Stimulated activated CD8-positive, alpha-beta memory T cell treated with anti-CD3 and anti-CD28 coated beads, Interleukin-2, amount 100 ng/mL, for 1 hour (primary cell): ENCODE measurements at places on chromosomes 3 and 15.

GRCh38 chr3:149572796-149573414 is 84.9 kb downstream of the WWTR1 start:
- no peak for DNase-seq

GRCh38 chr3:71785532-71786216 is 726 bp upstream of the PROK2 start:
- DNase-seq: no peak

- no peak for DNase-seq
These were observed 210.3 kb downstream of the OPA1 start for GRCh38 chr3:193803288-193803687.

- no peak for DNase-seq
These were observed 53.5 kb downstream of the PFN2 start for GRCh38 chr3:149917124-149917667.

GRCh38 chr3:59286791-59287531 is 237.1 kb upstream of the CFAP20DC start:
- DNase-seq: no peak

- no peak for DNase-seq
These were observed 36.5 kb downstream of the ATP13A3 start for GRCh38 chr3:194450341-194450740.

DNA sequence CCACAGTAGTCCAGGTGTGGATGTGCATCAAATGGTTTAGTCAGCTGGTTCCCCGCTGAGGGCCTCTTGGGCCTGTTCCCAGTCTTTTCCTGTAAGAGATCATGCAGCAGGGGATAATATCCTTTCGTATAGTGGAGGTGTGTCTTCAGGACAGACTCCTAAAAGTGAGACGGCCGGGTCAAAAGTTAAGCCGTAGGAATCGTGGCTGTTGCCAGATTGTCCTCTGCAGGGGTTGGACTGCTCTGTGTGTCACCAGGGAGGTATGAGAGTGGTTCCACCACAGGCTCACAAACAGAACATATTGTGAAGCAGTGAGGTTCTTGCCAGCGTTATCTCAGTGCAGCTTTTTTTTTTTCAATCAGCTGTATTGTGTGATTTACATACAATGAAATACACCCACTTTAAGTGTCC is 95.0 kb downstream of the VGLL4 start:
- no peak for DNase-seq

GRCh38 chr15:41017066-41017735 is 63.9 kb downstream of the CHAC1 start:
- DNase-seq: no peak

DNA sequence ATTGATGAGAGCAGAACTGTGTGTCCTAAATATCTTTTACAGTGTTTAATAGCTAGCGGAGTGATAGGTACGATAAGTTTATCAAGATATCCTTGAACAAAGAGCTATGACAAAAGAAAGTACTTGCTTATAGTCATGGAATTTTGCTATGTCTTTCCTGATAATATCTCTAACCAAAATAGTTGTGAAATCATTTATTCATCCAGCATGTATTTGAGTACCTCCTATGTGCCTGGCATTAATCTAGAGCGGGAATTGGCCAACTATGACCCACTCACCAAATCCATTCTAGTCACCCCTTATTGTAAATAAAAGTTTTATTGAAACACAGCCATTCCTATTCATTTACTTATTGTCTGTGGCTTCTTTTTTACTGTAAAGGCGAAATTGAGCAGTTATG is 46.6 kb downstream of the ZFAND6 start:
- no peak for DNase-seq

DNA sequence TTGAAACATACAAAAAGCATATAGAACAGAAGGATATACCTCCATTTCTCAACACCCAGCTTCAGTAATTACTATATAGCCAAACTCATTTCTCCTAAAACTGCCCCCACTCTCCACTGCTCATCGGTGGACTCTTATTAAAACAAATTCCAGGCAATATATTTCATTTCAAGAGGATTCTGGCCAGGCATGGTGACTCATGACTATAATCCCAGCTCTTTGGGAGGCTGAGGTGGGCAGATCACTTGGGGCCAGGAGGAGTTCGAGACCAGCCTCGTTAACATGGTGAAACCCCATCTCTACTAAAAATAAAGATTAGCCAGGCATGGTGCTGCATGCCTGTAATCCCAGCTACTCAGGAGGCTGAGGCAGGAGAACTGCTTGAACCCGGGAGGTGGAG is 40.9 kb downstream of the SNX4 start:
- DNase-seq: no peak

DNA sequence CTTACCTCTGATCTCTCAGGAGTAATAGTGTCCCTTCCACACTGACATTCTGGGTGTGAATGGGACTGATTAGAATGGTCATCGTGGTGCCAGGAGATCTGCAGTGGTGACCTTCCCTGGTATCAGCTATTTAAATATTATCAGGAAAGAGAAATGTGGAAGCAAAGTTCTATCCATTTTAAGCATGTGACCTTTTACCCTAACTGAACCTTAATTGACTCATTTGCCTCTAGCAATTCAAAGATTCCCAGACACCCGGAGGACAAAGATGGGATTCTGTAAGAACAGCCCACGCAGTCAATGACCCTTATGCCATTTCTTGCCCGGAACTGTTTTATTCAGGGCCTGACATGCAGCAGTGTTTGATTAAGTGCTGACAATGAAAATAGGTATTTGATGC is 10.3 kb downstream of the LIPC start:
- DNase-seq: no peak

GRCh38 chr3:158839966-158840365 is 38.1 kb downstream of the MFSD1 start:
- DNase-seq: no peak

DNA sequence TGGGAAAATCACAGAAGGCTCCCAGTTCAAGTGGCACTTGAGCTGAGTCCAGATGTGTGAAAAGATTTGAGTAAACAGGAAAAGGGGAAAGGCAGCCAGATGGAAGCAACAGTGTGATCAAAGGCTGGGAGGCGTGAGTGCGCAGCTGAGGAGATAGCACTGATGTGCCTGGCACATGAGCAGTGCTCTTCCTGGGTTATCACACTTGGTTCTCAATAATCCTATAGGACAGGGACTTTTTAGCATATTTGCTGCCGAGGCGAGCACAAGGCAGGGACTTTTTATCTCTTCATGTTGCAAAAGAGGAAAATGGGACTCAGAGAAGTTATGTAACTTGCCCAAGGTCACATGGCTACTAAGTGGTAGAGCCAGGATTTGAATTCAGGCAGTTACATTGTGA is 39.6 kb downstream of the CORO2B start:
- no peak for DNase-seq

- DNase-seq: no peak
These were observed 98.2 kb downstream of the ZNF609 start for GRCh38 chr15:64558460-64559179.

DNA sequence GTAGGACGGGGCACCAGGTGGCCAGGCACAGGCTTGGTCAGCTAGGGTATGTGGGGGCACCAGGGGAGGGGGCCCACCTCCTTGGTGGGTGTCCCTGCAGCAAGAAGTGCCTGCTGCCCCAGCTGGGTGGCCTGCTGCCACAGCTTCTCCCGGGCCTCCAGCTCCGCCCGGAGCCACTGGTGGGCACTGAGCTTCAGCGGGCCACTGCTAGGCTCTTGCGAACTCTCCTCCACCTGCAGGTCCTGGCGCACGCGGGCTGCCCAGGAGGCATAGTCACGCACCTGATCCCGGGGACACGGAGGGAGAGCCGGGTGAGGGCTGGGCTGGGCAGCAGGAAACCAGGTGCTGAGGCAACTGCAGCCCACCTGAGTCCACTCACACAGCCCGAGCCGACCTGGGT is 25.5 kb downstream of the SPTBN5 start:
- no peak for DNase-seq

GRCh38 chr3:86951322-86951721 is 39.6 kb downstream of the VGLL3 start:
- no peak for DNase-seq

DNA sequence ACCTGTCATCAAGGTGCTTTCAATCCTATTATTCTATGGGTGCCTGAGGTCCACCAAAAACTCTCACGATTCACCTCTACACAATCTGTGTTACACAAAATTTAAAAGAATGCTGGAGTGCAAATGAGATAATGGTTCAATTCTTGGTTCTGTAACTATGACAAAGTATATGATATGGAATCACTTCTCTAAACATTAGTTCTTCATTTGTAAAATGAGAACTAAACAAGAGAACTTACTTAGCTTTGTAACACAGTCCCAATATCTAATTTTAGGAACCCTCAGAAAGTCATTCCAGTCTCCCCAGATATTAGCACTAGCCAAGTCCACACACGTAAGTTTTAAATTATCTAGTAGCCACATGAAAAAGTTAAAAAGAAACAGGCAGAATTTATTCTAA is 111.5 kb downstream of the TBL1XR1 start:
- DNase-seq: no peak

DNA sequence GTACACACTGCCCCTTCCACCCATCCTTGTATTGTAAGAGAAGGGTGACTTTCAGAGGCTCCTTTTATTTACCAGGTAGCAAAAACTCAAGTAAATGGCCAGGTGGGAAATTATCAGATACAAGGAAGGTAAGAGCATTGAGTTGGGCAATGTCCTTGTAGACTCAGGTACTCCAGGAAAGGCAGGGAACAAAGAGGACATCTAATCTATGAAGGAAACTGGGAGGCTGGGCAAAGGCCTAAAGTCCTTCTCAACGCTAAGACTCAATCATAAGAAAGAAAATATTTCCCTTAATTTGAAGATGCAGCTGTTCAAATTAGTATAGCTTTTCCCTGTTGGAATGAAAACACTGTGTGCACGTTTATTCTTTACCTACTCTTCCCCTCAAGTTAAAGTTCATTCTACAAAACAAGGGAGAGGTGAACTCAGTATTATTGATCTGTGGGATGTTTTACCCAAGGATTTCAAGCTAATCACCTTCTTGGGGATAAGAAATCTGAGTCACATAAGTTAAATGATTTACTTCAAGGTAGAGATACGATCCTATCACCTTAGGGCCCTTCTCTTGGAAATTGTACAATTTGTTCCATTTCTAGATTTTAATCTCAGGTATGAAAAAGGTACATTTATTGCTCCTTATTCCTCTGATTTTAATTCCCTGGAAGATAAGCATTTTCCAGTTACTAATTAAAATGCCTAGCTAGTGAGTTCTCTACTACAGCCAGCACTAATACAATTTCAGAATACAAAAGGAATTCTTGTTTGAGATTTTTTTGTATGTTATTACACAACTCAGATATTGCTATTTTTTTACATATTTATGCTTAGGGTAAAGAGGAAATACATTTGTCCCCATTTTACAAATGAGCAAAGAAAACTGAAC is 80.6 kb downstream of the PLD1 start:
- DNase-seq: no peak

DNA sequence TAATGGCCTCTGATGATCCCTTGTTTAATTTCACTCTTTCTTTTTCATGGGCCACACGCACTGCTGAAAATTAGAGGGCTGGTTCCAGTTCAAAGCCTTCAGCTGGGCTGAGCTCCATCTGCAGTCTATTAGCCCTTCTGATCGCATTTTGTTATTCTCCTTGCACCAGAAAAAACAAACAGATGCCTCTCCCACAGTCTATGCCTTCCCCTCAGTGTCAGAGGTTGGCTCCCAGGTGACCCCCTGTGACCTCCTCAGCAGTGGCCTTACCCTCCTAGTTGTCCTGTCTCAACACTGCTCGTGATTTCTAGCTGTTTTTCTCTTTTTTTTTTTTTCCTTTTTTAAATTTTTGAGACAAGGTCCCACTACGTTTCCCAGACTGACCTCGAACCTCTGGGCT is 77.1 kb upstream of the PRTG start:
- DNase-seq: no peak

GRCh38 chr15:92383519-92384324 is 10.0 kb upstream of the ST8SIA2 start:
- DNase-seq: no peak

DNA sequence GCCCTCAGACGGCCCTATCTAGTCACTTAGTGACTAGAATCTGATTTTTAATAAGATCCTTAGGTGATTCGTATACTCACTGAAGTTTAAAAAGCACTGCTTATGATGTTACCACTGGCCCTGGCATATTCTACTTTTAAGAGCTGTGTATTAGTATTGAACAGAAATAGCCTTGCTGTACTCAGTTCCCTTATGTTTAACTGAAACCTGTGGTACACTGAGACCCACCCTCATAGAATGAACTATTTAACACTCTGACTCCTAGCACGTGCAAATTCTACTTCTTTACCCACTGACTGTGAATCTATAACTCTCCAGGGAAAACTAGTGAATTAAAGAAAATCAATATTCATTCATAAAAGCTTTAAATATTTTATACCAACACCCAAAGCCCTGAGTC is 108.9 kb downstream of the CCNL1 start:
- no peak for DNase-seq

DNA sequence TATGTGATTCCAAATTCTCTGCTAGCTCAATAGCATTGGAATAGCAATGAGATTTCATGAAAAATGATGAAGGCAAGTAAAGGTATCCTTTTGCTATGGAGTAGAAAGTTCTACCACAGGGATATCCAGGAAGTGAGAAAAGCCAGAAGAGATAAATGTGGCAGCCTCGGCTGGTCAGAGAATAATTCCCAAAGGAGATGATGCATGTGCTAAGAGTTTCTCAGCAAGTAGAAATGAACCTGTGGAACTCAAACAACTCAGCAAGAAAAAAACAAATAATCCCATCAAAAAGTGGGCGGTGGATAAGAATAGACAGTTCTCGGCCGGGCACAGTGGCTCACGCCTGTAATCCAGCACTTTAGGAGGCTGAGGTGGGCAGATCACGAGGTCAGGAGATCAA is 38.2 kb downstream of the ALS2CL start:
- no peak for DNase-seq

DNA sequence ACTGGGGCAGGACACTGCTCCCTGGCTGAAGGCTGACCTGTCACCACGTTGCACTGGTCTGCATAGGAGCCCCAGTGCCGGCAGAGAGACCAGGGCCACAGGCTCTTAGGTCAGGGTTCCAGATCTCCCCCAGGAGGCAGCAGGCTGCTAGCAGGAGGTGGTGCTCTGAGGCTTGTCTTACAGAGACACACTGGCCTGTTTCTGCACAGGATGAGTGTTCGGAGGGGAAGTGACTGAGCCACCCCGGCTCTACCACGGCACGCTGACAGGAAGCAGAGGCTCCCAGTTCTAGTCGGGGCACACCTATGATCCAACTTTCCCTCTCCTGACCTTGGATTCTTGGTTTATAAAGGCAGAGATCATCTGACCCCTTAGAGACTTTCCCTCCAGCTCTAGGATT is 8.6 kb downstream of the FBXL22 start:
- no peak for DNase-seq

DNA sequence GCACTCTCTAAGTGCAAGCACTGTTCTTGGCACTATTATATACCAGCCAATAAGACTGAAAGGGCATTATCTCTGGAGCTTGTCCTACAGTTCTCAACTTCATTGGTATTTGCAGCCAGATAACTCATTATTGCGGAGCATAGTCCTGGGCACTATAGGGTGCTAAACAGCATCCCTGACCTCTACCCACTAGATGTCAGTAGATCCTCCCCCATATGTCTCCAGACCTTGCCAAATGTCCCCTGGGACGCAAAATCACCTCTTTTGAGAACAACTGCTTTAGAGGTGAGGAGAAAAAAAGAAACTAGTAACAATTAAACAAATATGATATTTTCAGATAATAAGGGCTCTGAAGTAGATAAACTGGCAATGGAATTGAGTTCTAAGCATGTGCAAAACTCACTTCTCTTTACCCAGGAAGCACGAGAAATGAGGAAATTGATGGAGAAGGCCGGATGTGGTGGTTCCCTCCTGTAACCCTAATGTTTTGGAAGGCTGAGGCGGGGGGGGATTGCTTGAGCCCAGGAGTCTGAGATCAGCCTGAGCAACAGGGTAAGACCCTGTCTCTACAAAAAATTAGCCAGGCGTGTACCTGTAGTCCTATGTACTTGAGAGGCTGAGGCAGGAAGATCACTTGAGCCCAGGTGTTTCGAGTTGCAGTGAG is 61.4 kb downstream of the FRMD4B start:
- DNase-seq: no peak

GRCh38 chr3:119596398-119596797 is 1.3 kb upstream of the PLA1A start:
- no peak for DNase-seq
